ENCODE measurements at places on chromosomes 13 and 19. TPM values are rescaled to one million over a fixed set of nuclear protein-coding genes. Genes with fewer than 3 reads are reported as not detected.

GRCh38 chr13:40440990-40441820 is 225.2 kb downstream of the FOXO1 start:
- H3K27me3 ChIP-seq, result no peaks in the 10 kb centered on the region
- DNase-seq, result peak; percentile 49
- no peak overlapping the region for H3K27ac ChIP-seq
- H3K36me3 ChIP-seq, result no peaks in the 10 kb centered on the region

The USE1 gene
- total RNA-seq, result 42.1 TPM

DNA sequence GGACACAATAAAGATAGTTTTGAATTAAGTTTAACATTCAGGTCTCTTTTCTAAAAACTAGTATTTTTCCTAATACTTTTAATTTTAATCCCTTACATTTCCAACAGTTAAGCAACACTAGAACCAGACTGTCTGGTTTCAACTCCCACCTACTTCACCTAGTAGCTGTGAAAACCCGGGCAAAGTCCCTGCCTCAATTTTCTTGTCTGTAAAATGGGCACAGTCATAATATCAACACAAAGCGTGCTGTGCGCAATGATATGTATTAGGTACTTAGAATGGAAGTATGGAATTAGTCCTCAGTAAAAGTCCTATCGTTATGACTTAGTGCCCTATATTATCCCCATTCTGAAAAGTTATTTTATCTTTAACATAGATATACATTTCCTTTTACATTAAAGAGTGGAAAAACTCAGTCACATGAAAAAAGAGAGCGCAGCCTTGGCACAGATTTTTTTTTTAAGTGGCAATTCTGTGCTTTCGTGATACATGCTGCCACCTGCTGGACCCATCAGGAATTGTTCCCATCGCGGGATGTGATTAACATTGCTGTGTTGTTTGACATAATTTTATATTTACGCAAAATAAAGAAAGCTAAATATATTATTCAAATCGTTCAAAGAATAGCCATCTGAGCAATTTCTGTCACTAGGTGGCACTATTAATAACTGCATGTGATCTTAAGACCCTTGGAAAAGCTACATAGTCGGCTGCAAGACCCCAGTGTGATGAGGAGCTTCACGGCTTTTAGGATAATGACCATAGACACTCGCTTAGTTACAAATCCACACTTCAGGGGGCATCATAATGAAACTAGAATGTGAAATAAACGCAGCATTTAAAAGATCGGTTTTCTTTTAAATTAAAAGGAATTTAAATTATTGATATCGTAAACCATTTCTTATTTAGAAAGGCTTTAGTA is 59.9 kb downstream of the LIG4 start:
- no peaks in the 10 kb centered on the region for H3K36me3 ChIP-seq
- H3K4me1 ChIP-seq, result no peaks in the 10 kb centered on the region
- H3K27ac ChIP-seq, result no peak overlapping the region

The SLITRK5 gene
- total RNA-seq, result 0.50 TPM

The ZNF283 gene
- total RNA-seq, result 9.8 TPM

The MAP4K1 gene
- 6.1 TPM for total RNA-seq

DNA sequence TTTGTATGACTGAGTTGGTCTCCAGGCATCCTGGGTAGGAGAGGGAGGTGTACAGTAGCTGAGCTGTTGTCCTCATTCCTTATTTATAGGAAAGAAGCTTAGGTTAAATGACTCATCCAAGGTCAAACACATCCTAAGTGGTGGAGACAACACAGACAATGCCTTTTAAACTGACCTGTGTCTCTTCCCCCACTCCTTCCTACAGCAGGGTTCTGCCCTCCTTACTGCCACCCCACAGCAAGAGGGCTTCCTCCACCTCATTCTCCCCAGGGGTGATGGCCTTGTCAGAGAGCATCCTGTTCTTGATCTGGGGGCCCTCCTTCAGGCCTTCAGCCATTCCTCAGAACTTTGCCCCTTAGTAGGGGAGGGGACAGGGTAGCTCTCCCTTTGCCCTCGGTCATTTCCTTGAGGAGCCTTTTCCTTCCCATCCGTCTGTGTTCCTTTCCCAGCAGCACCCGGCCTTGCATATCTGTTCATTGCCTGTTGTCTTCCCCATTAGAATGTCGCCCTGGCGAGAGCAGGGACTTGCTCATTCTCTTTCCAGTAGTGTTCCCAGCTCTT is 48.2 kb upstream of the GPI start:
- H3K36me3 ChIP-seq, result no peaks in the 10 kb centered on the region
- no peaks in the 10 kb centered on the region for H3K27me3 ChIP-seq
- H3K4me1 ChIP-seq, result peaks cover 19% of the 10 kb centered on the region
- DNase-seq, result no peak

The SERTM1 gene
- 32.1 TPM for total RNA-seq

The C1QTNF9 gene
- 0.15 TPM for total RNA-seq

The ADGRE2 gene
- 1.0 TPM for total RNA-seq

DNA sequence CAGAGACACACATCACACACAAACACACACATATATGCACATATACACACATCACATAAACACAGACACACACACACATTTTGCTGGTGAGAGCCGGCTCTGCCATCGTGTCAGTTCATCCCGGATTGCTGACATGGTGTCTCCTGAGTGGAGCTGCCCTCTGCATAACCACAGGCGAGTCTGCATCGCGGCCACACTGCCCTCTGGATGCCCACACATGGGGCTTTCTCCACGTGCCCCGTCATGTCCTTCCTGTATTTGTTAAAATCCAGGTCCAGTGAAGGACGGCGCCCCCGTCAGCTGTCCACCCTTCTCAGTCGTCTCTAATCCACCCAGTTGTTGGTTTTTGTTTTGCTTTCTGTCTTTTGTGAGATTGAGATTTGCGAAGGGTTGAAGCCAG is 52.6 kb upstream of the F7 start:
- no peaks in the 10 kb centered on the region for H3K27me3 ChIP-seq
- no peak overlapping the region for H3K27ac ChIP-seq
- no peak for DNase-seq
- no peak overlapping the region for H3K4me3 ChIP-seq
- H3K36me3 ChIP-seq, result no peaks in the 10 kb centered on the region

All from ovary (tissue), 10 donors.